AG08396 (cell line): ENCODE measurements at places on chromosomes 2 and 18.

DNA sequence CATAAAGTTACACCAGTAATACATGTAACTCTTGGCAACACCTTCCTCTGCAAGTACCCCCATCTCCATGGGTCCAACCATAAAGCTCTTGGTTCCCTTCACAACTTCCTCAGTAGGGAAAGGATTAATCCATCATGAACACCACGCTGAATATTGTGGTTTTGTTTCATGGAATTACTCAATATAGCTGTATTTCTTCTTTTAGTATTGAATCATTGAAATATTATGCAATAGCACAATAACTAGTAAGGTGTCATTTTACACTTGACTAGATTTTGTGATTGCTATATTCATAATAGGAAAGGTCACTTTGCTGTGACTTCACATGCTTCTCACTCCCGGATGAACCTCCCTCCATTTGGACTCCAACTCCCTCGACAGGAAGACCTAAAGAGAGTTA lies 29.7 kb upstream of the PID1 start:
- no peak for DNase-seq

DNA sequence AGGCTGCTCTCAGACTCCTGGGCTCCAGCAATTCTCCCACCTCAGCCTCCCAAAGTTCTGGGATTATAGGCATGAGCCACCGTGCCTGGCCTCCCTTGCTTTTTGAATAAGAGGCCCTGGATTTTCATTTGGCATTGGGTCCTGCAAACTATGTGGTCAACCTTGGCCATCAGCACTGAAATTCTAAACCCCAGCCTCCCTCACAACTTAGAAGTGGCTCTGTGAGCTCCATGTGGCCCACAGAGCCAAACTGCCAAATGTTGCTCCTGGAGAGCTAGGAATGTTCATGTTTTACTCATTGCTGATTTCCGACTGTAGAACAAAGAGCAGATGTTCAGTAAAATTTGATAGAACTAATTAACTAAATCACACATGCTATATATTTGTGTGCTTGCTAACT lies 210.6 kb upstream of the AGAP1 start:
- no peak for DNase-seq

GRCh38 chr2:106664669-106665068 lies 177.5 kb downstream of the CD8B2 start:
- no peak for DNase-seq

DNA sequence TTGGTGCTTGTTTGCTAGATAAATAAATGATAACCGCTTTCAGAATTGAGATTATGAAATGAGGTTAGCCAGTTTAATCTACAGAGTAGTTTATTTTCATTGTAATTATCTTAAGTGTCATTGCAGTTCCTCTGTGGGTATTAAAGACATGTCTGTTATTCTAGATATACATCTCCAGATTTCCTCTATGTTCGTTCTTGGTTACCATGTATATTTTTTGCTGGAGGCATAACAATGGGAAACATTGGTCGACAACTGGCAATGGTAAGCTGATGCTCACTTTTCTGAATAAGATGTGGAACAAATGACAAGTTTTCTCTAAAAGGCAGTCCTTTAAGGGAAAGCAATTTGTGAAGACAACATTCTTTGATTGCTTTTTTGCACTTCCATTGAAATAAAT lies 18.7 kb downstream of the INSIG2 start:
- DNase-seq, result no peak

DNA sequence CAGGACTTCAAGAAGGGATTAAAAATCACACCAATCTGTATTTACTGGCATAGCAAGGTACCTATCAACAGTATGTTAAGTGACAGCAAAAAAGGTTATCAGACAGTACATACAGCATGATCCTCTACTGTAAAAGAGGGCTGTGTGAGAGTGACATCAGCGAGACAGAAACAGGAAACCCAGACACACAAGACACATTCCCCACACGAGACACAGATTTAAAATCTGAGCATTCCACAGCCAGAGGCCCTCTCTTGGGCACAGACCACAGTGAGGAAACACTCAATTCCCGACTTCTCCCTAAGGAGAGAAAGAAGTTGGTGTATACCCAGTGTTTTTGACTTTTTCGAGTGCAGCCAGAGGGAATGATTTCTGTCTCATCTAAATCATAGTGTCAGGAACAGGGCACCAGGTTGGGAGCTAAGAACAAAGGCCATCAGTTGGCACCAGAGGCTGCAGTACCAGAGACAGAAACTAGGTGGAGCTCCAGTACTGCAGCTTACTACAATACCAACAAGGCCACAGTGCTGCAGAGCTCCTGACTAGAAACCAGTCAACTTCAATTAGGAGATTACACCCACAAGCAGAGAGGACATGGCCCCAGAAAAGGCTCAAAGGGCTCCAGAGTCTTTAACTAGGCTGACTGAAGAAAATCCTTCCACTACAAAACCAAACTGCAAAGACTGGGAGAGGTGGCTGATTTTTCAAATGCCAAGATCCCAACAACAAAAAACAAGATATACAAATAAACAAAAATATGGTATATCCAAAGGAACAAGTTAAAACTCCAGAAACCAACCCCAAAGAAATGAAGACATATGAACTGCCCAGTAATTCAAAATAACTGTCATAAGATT lies 41.0 kb downstream of the UNC50 start:
- peak; percentile 66 for DNase-seq

DNA sequence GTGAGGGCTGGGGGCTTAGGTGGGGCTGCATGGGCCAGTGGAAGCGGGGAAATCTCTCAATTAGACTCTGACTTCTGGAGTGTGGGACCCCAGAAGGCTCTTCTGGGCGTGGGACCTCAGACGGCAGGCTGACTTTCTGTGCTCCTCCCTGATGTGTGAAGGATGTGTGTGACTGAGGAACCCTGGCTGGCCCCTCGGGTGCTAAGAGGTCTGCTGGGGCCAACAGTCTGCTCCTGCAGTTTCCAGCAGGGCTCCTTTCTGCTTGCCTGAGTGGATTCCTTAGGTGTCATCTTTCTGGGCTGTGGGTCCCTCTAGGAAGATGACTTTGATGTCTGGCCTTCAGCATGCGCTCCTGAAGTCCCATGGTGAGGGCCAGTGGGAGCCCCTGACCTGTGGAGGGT lies 167.5 kb downstream of the DYSF start:
- DNase-seq, result no peak

DNA sequence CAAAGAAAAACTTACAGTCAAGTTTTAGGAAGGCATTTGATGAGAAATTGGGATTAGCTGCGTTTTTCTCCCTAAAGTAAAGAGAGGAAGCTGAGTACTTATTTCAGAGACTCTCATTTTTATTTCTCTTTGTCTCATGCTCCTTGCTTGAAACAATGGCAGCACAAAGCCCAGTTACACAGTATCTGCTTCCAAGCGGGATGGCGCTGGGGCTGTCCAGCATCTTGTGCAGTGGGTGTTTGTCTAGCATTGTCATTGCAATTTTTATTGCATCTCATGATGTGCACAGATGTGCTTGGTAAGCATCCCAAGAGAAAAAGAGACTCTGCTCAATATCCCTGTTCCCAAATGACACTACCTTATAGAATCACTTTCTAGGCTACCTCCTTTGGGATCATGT lies 102.8 kb upstream of the ZNF521 start:
- DNase-seq, result no peak

- DNase-seq, result peak; percentile 65
These were observed 67.2 kb downstream of the MBP start for GRCh38 chr18:77065221-77065981.

DNA sequence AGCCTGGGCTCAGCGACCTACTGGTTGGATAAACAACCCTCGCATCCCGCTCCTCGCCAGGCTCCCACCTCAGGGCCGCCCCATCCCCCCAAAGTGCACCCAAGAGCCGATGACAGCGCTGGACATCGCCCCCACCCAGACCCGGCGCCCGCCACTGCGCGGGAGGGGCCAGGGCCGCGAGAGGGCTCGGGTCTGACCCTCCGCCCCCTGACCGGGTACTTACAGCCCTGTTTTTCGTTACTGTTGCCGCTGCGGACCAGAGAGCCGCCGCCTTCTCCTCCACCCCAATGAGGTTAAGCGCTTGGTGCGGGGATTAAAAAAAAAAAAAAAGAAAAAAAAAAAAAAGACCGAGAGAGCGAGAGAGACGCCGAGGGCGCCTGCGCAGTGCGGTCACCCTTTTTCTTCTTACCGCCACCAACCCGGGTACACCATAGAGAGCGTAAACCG lies at the start of gene CLASP1:
TSS of gene CLASP1 (minus strand) at position 314 of the 447 bp plus-strand sequence. CDS start 43,567 bp downstream, outside the sequence.
- peak; percentile 97 for DNase-seq

- DNase-seq, result no peak
These were observed 77.4 kb downstream of the APLF start for GRCh38 chr2:68544811-68545210.

- DNase-seq, result no peak
These were observed 149.1 kb downstream of the UBE2E3 start for GRCh38 chr2:181129364-181130056.

- DNase-seq, result no peak
These were observed 24.0 kb downstream of the BIN1 start for GRCh38 chr2:127082974-127083373.

DNA sequence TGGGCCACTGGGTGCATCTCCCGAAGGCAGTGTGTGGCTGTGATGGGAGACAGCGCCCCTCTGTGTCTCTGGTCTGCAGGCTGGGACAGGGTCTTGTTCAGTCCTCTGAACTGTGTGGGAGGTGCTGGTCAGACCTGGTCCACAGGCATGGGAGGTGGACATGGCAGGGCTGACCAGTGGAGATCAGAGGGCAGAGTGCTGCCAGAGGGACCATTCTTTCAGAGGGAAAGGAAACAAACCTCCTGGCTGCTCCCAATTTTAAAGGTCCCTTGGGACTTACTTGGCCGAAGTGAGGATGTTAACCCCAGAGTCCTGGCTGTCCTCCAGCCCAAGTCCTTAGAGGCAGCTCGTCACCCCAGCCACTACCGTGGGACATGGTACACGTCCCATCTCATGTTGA lies 4.0 kb downstream of the CAPN13 start:
- DNase-seq, result no peak

- DNase-seq, result no peak
These were observed 33.4 kb downstream of the TRABD2A start for GRCh38 chr2:84847326-84848050.

GRCh38 chr2:133884739-133885381 lies 316.6 kb upstream of the NCKAP5 start:
- peak; percentile 30 for DNase-seq

DNA sequence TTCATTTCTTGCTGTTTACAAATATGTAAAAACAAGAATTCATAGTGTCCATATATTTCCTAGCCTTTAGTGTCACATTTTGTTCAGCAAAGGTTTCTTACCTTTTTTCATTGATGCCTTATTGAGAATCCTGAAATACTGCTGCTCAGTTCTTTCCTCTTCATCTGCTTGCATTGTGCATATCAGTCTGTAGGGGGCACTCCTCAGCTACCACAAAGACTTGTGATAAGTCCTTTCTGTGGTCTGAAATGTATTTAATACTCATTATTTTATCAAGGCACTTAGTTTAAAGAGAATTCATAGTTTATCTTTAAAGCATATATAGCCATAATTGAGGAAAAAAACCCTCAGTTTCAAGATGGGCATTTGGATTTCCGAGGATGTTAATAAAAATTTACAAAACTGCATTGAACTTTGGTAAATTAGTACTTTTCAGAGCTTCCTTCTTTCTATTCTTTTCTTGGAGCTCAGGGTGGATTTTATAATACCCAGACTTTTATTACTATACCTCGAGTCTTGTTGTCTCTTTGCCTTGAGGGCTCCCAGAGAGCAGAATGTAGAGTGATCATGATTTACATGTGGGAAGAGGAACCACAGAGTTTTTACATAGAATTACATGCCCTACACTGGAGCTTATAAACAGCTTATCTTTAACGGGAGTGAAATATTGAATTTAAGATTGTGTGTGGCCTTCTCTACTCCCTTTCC lies 570.1 kb downstream of the PLCL1 start:
- peak; percentile 32 for DNase-seq

- DNase-seq, result no peak
These were observed 66.5 kb downstream of the COLEC12 start for GRCh38 chr18:433960-434359.

- DNase-seq, result no peak
These were observed 148.5 kb downstream of the MGAT5 start for GRCh38 chr2:134402410-134402809.

DNA sequence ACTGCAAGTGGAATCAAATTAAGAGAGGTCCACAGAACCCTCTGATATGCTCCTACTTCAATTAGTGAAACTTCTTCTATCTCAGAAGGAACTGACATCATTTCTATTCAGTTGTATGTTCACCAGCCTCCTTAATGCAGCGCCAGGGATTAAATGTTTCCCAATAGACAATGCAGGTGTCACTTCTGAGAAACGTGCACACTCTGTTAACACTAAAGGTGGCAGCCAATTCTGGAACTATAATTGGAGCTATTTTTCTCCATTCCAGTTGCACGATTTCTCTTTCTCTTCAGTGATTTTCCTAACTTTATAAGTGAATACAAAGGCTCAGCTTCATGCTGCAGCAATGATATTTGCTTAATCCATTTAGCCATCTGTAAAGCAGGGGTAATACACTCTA lies 821.9 kb downstream of the TDRD15 start:
- DNase-seq, result no peak

DNA sequence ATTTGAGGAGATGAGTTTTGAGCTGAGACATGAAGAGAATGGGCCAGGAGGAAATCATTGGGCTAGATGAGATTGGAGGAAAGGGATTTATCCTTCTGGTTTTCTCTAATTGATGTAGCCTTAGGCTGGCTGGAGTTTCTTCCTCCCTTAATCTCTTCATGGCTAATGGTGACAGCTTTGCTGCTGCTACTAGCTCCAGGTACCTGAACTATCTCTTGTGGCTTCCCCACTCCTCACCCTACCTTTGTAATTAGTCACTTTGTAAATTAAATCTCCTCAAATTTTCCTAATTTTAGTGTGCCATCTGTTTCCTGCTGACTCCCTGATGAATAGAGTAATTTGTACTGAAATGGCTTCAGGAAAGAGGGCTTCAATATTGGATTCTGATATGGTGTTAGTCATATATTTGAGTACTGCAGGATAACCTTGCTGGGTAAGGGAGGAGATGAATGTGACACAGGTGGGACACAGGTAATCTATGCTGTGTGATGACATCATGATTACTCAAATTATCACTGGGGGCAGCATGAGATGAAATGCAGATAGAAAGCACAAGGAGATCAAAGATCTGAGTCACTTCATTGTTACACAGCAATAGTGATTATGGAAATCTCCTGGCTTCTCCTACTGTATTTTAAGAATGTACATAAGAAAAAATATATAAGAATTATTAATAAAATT lies 1134.1 kb upstream of the DDX18 start:
- no peak for DNase-seq

DNA sequence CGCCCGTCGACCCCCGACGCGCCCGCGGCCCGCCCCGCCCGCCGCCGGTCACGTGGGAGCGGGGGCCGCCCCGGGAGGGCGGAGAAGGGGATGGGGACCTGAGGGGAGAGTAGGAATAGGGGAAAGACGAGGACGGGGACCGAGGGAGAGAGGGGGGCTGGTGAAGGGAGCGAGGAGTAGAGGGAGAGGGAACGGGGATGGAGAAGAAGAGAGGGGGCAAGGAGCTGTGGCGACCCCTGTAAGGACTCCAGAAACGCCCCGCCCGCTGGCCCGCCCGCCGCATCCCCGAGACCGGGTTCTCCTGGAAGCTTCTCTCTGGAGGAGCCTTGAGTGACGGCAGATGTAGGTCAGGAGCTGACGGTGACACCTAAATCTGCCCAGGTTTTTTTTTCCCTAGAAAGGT lies 615 bp downstream of the ADNP2 start:
- DNase-seq, result peak; percentile 78

GRCh38 chr18:23835506-23835905 lies 146.3 kb downstream of the LAMA3 start:
- no peak for DNase-seq
